Fibroblast of pulmonary artery (primary cell): ENCODE measurements at places on chromosomes 1 and 21.

GRCh38 chr1:158998781-158999161, 10.9 kb upstream of the IFI16 start:
- peak; percentile 76 for DNase-seq

DNA sequence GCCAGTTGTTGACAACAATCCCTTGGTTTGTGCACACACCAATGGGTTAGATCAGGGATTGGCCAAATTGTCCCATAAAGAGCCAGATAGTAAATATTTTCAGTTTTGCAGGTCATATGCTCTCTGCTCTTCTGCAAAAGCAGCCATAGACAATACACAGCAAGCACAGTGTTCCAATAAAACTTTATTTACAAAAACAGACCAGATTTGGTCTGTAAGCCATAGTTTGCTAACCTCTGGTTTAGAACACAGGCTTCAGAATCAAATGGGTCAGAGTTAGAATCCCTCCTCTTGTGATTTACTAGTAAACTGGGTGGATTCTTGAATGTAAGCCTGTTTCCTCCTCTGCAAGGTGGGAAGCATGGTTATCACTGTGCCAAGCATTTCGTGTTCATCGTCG, 65.3 kb upstream of the EFHD2 start:
- DNase-seq = no peak

DNA sequence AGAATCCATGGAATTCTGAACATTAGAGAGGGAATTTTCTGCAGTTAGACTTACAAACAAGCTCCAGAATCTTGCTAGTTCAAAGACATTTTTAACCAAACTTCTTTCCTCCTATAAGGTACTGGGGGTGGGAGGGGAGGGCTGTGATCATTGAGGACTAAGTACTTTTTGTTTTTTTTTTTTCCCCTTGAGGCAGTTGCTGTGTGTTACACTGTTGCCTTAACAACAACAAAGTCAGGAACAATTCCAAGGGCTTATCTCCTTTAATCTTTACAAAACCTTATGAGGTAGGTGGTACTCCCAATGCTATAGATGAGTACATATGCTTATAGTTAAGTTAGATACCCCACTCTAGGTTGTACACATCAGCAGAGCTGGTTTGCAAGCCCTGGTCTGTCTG, 62.9 kb downstream of the PPP1R12B start:
- DNase-seq = peak; percentile 17

GRCh38 chr1:100377590-100378361, 25.5 kb downstream of the CDC14A start:
- DNase-seq = no peak

GRCh38 chr1:119787776-119788175, 19.1 kb upstream of the HMGCS2 start:
- peak; percentile 56 for DNase-seq

DNA sequence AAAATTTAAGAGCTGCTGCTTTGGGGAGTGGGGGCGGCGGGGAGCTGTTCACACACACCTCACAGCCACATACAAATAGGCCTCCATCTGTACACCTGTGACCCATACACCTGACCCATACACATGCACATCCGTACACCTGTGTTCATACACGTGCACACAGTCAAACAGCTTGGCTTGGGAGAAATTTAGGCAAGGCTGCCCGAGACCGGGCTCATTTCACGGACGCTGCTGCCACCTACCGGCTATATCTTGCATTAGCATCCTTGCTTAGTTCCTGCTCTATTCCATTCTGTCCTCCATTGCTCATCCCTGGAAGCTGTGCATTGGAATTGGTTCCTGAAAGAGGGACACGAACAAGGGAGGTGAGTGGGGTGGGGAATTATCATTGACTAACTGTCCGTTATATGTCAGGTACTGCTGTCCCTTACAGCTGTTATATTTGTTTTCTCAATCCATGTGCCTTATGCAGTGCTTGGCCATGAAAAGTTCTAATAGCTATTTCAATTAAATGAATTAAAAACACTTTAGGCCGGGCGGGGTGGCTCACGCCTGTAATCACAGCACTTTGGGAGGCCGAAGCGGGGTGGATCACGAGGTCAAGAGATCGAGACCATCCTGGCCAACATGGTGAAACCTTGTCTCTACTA, 37.1 kb upstream of the EPB41 start:
- DNase-seq = peak; percentile 78

DNA sequence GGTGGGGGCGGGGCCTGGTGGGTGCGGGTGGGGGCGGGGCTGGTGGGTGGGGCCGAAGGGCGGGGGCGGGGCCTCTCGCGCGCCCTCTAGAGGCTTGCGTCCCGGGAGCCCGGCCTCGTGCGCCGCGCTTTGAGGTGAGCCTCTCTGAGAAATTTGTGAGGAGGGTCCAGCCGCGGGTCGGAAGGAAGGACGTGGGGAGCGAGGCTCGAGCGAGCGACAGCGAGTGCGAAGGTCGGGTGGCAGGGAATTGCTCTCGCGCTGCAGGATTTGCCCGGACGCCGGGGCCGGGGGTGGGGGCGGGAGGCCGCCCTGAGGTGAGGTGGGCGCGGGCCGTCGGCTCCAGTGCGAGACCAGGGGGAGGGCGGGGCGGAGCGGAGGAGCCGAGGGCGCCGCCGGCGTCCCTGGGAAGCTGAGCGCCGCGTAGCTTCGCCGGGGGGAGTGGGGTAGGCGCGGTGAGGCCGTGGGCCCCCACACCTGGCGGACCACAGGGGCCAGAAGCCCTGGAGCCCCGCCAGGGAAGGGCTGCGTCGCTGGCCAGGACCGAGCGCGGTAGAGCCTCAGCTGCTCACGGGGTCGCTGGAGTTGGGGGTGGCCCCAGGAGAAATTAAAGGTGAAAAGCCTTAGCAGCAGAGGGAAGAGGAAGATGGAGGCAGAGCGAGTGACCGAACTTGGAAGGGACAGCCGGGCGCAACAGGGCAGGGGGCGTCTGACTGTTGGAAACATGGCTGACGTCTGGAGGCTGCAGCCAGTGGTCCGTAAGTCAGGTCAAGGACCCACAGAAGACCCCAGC, 754 bp upstream of the LSS start:
- no peak for DNase-seq

- no peak for DNase-seq
These were observed 18.3 kb upstream of the LRP8 start for GRCh38 chr1:53345996-53346813.
